ENCODE measurements at places on chromosomes 2 and 18. TPM values are rescaled to one million over a fixed set of nuclear protein-coding genes. Genes with fewer than 3 reads are reported as not detected.

- no peak for DNase-seq
These were observed 926 bp downstream of the SERPINB8 start for GRCh38 chr18:63970809-63971205.

- no peak for DNase-seq
These were observed 189.4 kb upstream of the GLI2 start for GRCh38 chr2:120546048-120546864.

Gene IGFBP5
- 1,145 TPM for total RNA-seq

GRCh38 chr18:8480506-8481328 is 128.5 kb upstream of the RAB12 start:
- DNase-seq = peak; percentile 83

GRCh38 chr18:49521216-49521835 is 34.3 kb upstream of the C18orf32 start:
- no peak for DNase-seq

GRCh38 chr18:79684787-79685186 is 5.2 kb downstream of the CTDP1 start:
- DNase-seq = no peak

DNA sequence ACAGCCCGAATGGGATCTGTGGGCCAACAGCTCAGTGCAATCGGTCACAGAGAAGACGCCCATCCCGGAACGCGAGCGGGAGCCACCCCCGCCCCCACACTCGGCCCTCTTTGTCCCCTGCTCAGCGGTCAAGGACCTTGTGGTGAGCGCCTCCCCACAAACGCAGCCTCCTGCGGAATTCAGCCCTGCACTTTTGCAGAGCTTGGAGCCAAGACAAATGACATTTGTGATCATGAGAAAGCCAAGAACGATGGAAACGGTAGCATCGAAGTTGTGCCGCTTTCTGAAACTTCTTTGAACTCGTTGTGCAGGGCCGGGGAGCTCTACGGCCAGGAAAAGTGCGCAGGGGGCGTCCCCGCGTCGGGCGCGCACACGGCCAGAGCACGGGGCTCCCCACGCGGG is 6.7 kb upstream of the SALL3 start:
- no peak for DNase-seq

DNA sequence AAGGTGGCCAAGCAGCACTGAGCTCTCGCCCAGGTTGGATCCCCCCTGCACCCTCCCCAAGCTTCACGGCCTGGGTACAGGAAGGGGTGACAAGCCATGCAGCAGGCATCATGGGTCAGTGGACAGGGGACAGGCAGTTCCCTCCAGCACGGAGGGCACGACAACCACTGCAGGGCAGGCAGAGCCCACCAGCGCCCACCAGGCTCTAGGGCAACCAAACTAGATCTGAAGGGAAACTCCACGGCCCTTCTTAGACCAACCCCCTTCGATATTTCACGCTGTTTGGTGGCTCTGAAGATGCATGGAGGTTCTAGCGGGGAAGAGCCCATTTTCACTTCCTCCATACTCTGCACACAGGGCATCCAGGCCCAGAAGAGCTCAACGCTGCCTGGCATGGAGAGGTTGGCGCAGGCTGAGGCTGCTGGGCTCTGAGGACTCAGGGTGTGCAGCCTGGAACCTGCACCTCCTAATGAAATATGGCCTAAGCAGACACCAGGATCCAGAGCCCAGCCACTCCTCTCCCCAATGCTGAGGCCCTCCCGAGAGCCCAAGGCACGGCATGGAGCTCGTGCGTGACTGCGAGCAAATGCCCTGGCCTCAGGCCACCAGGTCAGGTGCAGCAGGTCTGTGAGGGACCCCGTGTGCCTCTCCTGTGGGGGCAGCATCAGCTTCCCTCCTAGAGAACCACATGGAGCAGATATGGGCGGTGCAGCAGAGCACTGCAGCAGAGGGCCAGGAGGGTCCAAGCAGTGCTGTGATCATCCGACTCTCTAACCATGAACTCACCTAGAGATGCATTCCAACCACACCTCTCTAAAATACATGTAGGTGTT is 8.7 kb upstream of the MTERF4 start:
- no peak for DNase-seq

Gene CGREF1
- total RNA-seq = 1.2 TPM

Gene RIT2
- total RNA-seq = not detected

- no peak for DNase-seq
These were observed 14.7 kb downstream of the CDC42EP3 start for GRCh38 chr2:37656512-37657423.

GRCh38 chr2:58073751-58074150 is 27.1 kb downstream of the VRK2 start:
- no peak for DNase-seq

GRCh38 chr2:174621323-174621722 is 23.7 kb upstream of the WIPF1 start:
- DNase-seq = no peak

Gene DCC
- 0.24 TPM for total RNA-seq

Gene MC5R
- not detected for total RNA-seq

DNA sequence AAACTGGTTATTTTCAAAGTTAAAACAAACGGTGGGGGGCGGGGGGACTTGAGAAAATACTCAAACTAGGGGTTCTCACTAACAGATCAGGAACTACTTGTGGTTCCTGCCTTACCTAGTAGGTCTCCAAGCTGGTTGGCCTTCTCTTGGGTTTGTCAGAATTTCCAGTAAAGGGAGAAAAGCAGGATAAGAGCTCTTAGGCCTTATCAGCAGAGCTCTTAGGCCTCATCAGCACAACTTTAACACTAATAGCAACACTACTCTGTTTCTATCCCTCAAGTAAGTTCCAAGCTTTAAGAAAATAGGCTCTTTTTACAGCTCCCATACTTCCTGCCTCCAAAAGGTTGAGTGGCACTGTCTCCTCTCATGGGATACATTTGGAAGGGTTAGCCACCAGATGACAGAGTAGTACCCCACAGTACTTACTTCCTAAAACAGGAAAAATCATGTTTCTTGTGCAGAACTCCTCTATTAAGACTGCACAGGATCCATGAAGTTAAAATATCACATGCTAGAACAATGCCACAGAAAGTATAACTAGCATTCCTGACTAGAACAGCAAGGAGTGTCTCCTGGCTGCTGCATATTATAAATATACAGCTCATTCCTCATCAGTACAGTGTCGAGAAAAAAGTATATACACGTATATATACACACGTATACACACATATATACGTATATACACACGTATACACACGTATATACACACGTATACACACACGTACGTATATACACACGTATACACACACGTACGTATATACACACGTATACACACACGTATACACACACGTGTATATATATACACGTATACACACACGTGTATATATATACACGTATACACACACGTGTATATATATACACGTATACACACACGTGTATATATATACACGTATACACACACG is 6.1 kb downstream of the FBXO11 start:
- DNase-seq = no peak

Gene KLHL30
- 1.2 TPM for total RNA-seq

Gene TNFAIP6
- total RNA-seq = not detected

Gene CFLAR
- total RNA-seq = 45.8 TPM

GRCh38 chr2:155266109-155266508 is 567.6 kb downstream of the KCNJ3 start:
- DNase-seq = no peak

Gene CCNYL1
- total RNA-seq = 16.0 TPM

Measured in osteocyte (in vitro differentiated cells).